ENCODE measurements at places on chromosomes 4 and X.

- DNase-seq, result no peak
Observed at GRCh38 chr4:116066711-116067245, 953.4 kb upstream of the NDST4 start.

- peak; percentile 81 for DNase-seq
Observed at GRCh38 chrX:40153345-40154249, 55.8 kb upstream of the BCOR start.

DNA sequence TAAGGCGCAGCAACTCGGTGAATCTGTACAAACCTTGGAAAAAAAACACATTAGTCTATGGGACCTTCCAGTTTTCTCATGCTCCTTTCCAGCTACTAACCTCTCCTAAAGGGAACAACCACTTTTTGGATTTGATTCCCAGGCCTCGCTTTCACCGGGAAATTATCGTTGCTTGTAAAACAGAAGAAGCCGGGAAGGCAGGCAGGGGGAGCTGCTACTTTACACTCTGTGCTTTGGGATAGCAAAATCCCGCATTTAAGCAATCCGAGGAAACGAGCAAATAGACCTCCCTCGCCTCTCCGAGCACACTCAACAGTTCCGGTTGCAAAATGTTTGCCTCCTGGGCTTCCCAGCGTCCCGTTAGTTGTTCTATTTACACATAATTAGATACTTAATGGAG is 1.2 kb downstream of the CD38 start:
- DNase-seq, result no peak

DNA sequence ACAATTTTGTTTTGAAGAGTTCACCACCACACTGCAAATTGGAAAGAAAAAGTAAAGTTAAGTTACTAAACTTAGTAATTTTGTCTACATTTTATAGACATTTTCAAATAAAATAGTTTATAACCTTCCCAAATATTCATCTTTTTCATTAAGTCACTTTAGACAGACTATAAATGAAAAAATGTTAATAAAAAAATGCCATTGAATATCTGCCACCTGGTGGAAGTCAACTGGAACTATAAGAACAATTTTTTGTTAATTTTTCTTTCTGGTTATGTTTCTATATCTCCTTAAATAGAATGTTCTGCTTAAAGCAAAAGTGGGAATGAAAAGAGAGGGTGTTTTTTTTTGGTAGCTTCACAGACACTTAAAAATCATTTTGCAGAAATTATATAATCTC is 534.4 kb upstream of the PCDH10 start:
- DNase-seq, result no peak

- DNase-seq, result no peak
Observed at GRCh38 chr4:41294445-41295062, 37.8 kb downstream of the UCHL1 start.

- no peak for DNase-seq
Observed at GRCh38 chr4:98864560-98864959, 64.4 kb downstream of the EIF4E start.

DNA sequence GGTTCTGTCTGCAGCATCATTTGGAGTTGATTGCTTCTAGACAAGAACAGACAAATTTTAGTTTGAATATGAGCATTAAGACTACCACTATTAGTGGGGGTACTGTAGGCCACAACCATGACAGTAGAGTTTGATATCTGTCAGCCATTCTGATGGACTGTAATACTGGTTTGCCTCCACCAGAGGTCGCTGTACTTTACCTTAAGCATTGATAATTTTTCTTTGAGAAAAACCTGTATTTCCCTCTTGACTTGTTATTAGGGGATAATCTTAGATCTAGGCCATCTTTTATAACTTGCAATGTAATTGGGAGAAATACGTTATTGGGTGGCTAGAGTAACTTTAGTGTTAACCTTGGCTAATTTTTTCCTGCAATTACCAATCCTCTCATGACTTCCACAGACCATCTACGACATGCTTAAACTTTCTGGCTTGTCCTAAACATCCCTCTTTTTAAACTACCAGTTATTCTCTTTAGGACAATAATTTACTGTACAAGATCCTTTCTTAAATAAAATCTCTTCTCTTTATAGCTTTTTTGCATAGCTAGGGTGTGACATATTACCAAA is 562.4 kb downstream of the MAGEB5 start:
- no peak for DNase-seq

DNA sequence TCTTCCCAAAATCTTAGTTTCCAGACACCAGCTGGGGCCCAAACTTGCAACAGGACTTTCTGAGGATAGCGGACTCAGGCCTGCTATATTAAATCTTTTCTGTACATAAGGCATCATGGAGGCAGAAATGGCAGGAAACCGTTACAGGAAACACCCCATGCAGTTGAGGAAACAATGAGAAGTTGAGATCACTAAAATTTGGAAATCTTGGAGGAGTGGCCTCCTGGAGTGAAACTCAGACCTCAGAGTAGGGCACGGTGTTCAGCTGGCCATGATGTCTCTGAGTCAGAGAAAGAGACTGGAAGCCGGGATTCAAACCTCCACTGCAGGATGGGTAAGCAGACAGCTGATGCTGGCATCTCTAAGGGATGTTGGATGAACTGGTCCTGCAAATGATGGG is 372.6 kb upstream of the CTSO start:
- DNase-seq, result no peak

GRCh38 chr4:79287718-79288117 is 38.1 kb downstream of the NAA11 start:
- DNase-seq, result no peak

GRCh38 chrX:25048178-25048577 is 32.4 kb upstream of the ARX start:
- no peak for DNase-seq

DNA sequence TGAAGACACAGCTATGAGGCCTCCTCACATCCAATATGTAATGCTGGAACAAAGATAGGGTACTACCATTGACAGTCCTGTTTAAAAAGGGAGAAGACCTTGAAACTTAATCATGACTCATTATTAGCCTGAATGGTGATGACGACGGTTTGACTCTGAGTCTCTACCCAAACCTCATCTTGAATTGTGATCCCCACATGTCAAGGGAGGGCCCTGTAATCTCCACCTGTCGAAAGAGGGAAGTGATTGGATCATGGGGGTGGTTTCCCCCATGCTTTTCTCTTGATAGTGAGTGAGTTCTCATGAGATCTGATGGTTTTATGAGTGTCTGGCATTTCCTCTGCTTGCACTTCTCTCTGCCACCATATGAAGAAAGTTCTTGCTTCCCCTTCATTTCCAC is 395.3 kb upstream of the CPEB2 start:
- no peak for DNase-seq

GRCh38 chrX:33194289-33194688 is 17.1 kb downstream of the DMD start:
- no peak for DNase-seq

DNA sequence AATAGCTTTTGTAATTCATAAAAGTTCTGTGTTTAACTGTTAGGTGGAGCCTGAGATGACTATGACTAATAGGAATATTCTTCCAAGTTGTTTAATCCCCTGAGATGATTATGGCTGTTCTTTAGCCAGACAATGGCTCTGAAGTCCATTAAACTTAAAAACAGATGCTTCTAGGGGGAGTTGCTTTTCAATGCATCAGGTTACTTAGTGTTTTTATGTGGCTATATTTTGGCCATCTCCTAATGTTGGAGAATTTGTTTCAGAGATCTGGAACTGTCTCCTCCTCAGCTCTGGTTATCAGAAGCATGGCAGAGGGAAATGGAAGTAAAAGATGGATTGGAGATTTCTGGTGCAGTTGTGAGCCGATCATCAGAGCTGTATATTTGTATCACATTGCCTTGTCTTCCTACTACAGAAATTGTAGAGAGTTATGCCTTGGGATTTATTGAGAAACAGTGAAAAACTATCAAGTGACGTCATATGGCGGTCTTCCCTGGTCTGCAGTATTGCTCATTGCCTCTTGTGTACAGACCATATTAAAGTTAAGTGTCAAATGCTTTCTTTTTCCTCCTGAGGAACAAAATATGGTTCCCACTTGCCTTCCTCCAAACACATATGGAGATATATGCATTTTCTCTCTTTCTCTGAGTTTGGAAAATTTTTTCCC is 29.8 kb downstream of the SGMS2 start:
- DNase-seq, result no peak

GRCh38 chr4:81442484-81443085 is 29.1 kb downstream of the RASGEF1B start:
- DNase-seq, result no peak

DNA sequence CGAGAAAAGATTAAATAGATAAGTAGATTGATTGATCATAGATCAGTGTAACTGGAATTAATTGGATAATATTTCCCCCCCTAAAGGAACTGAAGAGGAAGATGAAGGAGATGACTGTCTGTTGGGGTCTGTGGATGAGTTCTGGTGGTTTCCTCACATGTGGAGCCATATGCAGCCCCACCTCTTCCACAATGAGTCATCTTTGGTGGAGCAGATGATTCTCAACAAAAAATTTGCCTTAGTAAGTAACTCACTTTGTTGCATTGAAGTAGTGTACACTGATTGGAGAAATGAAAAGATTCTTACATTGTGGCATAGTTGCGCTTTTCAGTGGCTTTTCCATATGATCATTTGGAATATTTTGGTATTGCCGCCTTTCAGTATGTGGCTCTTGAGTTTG is 80.4 kb downstream of the NDST3 start:
- DNase-seq, result no peak

GRCh38 chrX:65586491-65586890 is 51.9 kb upstream of the LAS1L start:
- no peak for DNase-seq

DNA sequence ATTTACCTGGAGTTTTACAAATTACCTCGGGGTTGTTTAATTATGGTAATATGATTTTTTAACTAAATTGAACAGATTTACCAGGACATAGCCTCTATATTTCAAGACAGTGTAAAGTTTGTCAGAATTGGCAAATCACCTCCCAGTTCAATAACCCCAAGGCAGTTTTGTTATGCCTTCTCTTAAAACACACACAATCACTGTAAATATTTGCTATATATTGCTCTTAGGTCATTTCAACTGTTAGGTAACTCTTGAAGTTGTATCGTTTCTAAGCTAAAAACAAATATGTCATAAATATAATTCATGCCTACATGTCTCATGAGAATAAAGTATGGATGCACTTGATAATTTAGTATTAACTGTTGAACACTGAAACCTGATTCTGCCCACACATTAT is 24.1 kb downstream of the PDLIM5 start:
- no peak for DNase-seq

DNA sequence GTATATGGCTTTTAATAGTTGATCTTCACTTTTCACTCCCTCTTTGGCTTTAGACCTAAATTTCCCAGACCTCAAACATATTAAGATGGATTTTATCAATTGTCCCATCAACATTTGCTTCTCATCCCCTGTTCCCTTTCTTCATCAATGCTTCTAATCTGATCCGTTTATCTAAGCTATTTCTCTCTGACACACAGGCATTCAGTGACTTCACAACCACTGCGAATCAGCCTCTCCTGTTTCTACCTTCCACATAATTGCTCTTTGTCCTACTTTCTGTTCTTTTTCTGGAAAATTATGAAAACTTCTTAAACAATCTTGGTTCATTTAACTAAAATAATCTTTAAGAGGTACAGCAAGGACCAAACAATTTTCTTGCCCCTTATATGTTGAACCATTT is 115.2 kb downstream of the GLRA3 start:
- no peak for DNase-seq

GRCh38 chrX:56789518-56790070 is 60.6 kb downstream of the NBDY start:
- no peak for DNase-seq

GRCh38 chrX:104141087-104141760 is 15.6 kb downstream of the SLC25A53 start:
- DNase-seq, result no peak

- DNase-seq, result no peak
Observed at GRCh38 chr4:147479376-147479775, 1.5 kb upstream of the EDNRA start.

GRCh38 chr4:42425146-42426065 is 28.1 kb downstream of the SHISA3 start:
- no peak for DNase-seq

- DNase-seq, result no peak
Observed at GRCh38 chr4:186149872-186150271, 41.5 kb upstream of the CYP4V2 start.

- no peak for DNase-seq
Observed at GRCh38 chr4:13483136-13483767, 888 bp downstream of the RAB28 start.

DNA sequence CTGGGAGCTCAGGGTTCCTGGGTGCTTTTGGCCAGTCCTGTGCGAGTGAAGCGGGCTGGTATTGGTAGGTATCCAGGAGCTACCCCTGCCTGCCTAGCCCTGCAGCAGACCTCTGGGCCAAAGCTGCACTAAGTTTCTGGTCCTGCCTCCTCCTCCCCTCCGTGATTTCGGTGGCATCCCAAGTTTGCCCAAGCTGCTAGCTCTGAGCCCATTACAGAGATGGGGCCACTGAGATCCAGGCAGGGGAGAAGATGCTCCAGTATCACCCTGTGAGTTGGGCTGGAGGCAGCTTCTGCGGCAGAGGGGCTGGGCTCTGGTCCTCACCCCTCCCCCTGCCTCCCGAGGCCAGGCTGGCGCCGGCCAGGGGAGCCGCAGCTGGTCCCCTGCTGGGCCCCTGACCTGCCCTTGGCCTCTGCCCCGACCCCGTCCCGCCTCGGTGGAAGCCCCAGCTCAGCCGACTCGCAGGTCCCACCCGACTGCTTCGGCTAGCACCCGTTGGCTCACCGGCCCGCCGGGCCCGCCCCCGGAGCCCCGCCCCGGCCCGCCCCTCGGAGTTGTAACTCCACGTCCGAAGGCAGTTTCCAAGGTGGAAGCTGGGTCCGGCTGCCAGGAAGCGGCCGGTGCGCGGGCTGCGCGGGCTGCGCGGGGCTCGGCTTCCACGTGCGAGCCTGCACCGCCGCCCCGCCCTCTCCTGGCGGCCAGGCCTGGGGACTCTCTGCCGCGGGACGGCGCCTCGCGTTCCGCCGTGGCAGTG is at the start of gene DUSP9:
TSS of gene DUSP9 (plus strand) at position 584 of the 754 bp plus-strand sequence. CDS start 751 bp downstream, outside the sequence.
- DNase-seq, result no peak

DNA sequence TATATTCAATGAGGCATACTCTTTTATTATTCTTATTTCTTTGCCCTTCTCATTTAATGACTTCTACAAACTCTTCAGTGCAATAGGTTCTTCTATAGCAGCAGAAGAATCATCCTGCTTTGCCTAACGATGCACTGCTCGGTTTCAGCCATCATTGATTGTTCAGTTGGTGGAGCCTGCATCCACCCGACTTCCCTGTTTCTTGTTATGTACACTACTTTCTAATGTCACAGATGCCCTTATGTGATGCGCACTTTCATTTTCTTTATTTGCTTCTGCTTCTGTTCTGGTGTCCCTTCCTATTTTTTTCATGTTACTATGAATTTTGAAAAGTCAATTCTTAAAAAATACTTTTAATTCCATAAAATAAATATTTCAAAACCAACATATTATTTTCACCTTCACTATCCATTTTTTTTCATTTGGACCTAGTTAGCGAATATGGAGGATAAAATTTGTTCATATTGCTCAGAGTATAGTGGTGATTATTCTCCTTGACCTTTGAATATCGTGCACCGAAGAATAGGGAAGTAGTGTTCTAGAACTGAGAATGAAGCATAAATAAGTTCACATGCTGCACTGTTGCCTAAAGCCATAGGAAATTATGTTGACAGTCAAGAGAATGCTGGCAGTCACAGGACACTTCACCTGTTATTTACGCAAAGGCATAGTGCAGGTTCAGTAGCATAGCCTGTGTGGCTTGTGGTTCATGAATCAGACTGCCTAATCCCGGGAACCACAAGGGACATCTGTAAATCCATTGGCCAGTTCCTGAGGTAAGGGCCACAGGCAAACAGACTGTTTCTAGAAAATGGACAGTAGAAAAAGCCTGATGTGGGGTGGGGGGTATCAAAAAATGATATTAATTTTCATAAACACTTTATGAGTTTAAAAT is 21.3 kb upstream of the SFRP2 start:
- DNase-seq, result no peak
